ENCODE measurements at places on chromosomes 13 and 19.

DNA sequence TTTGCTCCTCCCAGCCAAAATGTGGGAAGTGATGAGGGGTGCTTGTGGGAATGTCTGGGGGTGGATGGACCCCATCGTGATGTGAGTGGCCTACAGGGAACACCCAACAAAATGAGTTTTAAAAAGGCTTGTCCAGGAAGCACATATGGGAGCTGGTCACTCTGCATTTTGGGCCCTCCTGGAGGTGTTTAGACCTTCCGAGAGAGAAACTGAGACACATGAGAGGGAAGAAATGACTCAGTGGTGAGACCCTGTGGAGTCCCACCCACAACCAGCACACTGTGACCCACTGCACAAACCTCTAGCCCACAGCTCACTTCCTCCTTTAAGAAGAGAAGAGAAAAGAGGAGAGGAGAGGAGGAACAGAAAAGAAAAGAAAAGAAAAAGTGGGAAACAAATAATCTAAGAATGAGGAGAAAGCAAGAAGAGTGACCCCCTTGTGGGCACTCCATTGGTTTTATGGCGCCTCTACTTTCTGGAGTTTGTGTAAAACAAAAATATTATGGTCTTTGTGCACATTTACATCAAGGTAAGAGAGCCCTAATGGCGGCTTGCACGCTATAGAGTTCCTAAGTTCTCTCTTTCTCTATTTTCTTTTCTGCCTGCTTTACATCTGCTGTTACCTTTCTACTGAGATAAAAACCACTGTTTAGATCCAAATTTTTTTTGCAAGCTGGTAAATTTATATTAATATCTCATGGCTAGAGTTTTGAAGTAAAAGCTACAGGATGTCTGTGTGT is 13.3 kb upstream of the LILRB1 start:
- DNase-seq: no peak

DNA sequence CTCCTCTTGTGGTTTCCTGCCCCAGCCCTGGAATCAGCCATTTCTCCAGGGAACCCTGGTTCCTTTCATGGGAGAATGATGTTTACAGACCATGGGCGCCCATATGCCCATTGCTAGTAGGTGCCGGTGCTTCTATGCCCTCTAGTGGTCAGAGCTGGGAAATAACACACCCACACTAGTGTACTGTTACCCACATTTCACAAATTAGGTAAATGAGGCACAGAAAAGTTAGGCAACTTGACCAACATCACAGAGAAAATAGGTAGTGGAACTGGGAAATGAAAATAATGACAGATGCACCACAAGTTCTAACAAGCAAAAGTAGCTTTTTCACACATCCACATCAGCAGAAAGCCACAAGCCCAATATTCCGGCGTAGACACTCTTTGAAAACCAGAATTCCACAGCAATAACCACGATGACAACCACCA is 1.3 kb upstream of the CEACAM3 start:
- DNase-seq: peak; percentile 39

GRCh38 chr13:71866335-71867130 is 471 bp downstream of the DACH1 start:
- DNase-seq: no peak

GRCh38 chr19:58581227-58582141 is 8.3 kb upstream of the MZF1 start:
- peak; percentile 82 for DNase-seq

DNA sequence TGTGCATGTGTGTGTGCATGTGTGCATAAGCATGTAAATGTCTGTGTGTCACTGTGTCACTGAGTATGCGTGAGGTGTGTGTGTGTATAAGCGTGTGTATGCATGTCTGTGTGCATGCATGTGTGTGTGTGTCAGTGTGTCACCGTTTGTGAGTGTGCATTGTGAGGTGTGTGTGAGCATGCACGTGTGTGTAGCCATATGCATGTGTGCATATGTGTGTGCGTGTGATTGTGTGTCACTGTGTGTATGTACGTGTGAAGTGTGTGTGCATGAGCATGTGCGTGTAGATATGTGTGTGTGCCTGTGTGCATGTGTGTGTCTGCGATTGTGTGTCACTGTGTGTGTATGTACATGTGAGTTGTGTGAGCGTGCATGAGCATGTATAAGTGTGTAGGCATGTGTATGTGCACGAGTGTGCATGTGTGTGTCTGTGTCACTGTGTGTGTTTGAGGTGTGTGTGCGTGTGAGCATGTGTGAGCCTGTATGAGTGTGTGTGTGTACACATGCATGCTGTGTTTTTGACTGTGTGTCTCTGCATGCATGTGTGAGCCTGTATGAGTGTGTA is 144.5 kb downstream of the NALCN start:
- no peak for DNase-seq

DNA sequence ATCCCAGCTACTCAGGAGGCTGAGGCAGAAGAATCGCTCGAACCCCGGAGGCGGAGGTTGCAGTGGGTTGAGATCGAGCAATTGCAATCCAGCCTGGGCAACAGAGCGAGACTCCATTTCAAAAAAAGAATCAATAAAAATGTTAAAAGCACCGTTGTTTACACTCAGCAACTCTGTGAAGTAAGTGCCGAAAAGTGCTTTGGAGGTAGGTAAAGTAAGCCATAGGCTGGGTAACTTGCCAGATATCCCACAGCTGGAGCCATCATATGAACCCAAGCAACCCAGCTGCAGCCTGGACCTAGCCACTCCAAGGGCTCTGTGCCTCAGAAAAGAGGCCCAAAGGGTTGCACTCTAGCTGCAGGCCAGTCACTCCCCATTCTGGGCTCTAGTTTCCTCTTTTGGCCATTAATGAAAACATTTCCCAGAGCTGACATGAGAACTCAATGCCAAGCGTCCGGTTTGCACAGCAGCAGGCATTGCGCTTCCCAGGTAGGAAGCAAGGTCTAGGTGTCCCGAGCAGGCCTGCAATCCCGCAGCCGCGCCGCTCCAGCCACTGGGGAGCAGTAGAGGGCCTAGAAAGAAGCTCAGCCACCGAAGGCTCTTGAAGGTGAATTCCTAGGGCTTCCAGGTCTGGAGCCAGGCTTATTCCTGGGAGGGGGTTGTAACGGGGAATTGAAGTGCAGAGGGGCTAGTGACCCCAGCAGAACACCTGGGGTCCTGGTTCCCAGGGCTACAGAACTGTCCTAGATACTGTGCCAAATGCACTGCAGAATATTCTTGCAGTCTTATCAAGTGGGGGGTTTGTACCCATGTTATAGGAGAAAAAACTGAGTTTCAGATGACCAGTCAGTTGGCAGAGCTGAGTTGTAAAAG is 4.1 kb upstream of the CD79A start:
- DNase-seq: peak; percentile 66

DNA sequence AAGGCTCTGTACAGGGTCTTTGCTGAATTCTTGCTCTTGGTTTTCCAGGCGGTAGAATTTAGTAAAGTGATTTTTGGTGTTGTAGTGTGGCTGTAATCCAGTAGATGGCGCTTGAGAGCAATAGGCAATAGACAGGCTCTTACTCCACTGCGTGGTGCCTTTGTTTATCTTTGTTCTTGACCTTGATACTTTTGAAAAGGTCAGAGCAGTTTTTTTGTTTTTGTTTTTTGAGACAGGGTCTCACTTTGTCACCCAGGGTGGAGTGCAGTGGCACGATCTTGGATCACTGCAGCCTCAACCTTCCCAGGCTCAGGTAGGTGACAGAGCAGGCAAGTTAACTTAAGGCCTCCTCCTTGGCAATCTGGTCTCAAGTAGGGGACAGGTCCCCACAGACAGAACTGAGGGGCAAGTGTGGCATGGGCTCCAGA is 12.2 kb upstream of the LILRA5 start:
- peak; percentile 34 for DNase-seq

DNA sequence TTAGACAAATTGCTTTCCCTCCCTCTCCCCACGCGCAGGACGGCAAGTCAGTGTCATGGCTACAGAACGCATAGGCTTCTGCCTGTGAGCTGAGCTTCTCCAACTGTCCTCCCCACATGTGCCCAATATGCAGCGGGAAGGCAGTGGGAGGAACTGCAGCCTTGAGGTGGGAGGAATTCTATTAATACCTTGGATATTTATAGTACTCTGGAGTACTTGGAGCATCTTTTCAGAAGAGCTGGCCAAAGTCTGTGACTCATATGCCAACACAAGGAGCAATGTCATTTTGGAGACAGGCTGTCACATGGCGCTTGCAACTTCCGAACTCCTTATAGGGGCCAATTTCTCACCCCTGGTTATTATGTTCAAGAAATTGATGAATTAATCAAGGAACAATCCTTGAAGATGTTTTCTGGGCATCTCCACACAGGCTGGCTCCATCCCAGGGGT is 245.0 kb upstream of the SERP2 start:
- DNase-seq: peak; percentile 9

GRCh38 chr13:48532256-48532505 is 699 bp downstream of the RCBTB2 start:
- peak; percentile 52 for DNase-seq
